ENCODE measurements at places on chromosomes 13 and 19.
A peak's percentile ranks its signal among the peaks of the same experiment; 100 is the strongest.

GRCh38 chr13:45349438-45349837 lies 8.5 kb upstream of the TPT1 start:
- no peak for DNase-seq

DNA sequence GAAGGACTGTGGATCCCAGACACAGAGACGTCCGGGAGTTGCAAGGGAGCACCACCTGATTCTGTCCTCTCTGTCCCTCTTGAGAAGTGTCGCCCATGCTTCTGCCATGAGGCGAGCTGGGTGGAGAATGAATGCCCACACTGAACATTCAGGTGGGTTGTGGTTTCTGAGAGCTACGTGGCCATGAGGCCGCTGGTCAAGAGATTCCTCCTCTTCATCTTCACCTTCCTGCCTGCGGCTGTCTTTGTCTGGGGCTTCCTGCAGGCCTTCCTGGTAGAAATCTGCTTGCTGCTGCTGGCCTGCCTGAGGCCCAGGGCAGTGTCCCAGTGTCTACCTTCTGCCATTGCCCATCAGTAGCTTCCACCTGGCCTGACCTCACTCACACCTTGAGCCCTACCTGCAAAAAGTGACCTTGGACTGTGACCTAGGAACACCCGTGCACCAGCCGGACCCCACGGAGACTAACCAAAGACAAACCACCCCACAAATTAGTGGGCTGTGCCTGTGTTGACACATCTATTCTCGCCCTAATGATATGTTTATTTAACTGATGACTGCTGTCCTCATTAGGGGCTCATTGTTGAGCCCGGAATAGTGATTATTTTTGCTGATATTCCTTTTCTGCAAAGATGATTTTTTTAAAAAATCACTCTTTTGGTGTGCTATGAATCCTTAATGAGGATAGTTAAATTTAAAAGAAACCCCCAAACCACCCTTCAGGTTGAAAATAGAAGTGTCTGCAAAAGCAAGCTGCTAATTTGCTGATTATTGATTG lies 38.7 kb upstream of the ZNF536 start:
- DNase-seq: no peak

DNA sequence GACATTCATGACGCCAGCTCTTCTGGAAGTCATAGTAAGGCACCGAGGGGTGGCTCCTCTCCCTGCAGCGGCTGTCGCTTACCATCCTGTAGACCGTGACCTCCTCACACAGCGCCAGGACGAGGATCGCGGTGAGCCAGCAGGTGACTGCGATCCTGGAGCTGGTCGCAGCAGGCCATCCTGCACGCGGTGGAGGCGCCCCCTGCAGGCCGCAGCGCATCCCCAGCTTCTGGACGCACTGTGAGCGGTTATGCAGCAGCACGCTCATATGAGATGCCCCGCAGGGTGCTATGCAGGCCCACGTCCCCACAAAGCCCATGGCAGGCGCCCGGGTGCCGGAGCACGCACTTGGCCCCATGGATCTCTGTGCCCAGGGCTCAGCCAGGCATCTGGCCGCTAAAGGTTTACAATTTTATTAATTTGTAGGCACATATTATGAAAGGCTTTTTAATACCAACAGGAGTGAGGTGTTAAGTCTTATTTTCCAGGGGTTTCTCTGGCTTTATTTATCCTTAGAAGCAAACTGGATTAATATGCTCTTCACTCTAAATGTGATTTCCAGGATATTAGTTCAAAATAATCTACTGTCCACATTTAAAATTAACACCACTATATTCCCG lies 35.6 kb upstream of the PSPC1 start:
- DNase-seq: no peak

- DNase-seq: peak; percentile 43
Observed at GRCh38 chr13:110070511-110071120, 236.3 kb downstream of the COL4A1 start.

DNA sequence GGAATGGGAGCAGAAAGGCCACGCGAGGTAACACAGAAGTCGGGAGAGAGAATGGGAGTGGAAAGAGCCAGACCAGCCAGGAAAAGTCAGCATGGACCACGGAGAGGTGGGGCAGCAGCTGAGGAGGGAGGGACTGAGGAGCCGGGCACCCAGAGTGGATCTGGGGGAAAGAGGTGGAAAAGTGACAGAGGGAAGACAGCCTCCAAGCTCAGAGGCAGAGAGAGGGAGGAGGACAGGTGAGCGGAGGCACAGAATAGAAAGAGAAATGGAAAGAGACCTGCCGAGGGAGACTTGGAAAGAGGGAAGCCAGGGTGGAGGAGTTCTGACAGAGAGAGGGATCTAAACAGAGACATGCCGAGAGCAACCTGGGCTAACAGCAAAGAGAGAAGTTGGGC lies 1.6 kb downstream of the GRIK5 start:
- no peak for DNase-seq

DNA sequence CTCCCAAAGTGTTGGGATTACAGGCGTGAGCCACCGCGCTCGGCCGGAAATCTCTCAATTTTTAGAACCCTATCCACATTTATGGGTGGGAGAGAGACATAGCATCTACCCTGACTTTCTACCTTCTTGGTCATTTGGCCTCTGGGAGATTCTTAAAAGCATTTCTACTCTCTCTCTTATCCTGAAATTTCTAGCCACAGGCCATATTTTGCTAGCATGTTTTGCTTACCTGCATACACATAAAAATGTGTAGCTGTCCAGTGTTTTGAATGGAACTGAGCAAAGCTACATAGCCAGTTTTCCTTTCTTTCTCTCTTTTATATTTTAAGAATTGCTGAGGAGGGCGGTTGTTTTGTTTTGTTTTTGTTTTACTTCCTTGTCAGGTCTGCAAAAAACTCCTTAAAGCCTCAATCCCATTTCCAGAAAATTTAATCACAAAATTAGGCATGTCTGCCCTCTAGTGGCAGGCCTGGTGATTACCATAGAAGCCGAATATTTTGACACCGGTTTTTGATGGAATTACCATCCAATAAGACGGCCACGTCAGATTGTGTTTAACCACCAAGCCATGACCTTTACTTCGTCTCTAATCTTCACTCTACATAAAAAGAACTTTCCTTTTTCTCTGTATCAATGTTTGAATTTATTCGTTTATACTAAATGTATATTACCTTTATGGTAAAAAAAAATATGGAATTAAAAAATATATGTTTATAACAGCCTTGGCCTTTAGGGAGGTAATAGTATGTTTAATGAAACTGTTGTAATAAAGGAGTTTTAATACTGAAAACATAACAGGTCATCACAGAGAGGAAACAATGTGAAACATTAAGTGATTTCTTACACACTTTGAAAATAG lies 34.4 kb upstream of the OXGR1 start:
- DNase-seq: peak; percentile 24

GRCh38 chr19:10503002-10503789 lies at the start of gene KEAP1:
Gene KEAP1, minus strand, starts transcription at chr19:10503356. Its CDS starts 3,323 bp downstream, at chr19:10500033.
- no peak for DNase-seq

DNA sequence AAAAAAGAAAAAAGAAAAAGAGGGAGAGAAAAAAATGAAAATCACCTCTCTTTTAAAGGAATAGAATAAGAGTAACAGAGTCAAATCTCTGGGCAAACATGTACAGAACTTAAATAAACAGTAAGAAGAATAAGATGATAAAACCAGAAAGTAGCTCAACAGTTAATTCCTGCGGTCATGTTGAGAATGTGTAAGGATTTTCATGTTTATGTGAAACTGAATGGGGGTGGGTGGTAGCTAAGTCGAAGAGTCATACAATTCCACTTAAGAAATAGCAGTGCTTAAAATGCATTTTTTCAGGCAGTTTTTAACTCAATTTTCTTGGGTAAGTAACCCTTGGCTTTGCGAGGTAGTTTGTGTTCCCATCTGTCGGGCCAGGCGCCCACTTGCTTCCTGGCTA lies 60.9 kb downstream of the PEX11G start:
- no peak for DNase-seq

GRCh38 chr13:102326381-102327118 lies 75.3 kb downstream of the FGF14 start:
- no peak for DNase-seq

- no peak for DNase-seq
Observed at GRCh38 chr13:53382008-53382407, 353.4 kb downstream of the OLFM4 start.

DNA sequence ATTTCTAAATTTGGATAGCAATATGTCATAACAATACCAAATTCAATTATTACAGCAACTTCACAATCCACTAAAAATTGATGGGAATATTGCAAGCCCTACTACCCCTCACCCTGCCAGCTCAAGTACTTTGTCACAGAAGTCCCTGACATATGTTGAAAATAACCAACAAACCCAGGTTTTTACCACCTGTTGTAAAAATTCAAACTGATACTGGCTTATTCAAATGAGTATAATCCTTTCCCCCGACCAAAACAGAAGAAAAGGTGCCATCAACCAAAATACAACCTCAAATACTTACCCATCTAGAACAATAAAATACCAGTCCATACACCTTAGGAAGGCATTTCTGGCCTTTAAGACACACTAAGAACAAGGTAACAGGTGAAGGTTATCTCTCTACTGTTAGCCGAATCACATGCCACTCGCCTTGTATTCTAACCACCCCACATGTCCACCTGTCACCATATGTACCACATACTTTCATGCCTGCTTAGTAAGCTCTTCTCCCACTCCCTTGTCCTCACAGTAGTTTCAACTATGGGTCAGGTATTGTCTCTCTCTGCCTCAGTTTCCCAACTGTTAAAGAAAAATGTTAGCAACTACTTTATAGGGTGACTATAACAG lies 53.1 kb downstream of the USP12 start:
- DNase-seq: no peak

DNA sequence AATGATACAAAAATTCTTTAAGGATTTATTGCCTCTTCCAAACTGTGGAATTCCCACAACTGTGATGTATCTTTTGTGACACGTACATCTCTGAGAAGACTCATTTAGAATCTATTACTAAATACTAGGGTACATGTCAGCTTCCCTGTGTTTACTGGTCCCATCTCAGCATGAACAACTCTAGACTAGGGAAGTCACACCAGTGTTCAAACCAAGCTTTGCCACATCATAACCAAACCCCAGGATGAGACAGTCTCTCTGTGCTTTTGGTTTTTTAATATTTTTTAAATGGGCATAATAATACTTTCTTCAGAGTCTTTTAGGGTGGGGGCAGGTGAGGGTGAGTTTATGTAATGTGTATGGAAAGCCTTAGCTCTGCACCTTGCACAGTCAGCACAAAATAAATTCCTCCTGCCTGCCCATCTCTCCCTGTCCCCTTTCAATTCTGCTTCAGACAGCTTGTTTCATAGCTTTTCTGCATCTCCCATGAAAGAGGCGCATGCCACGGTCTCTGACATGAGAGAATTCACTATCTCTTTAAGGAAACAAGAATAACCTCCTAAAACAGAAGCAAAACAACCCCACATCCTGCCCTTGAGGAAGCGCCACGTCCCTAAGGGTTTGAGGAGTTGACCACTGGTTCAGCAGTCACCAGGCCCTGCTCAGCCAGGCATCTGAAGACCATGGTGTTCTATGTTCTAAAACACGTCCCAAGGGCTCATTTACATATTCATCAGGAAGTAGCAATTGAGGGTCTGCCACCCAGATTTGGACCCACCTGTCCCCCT lies 174.5 kb downstream of the USP12 start:
- no peak for DNase-seq

DNA sequence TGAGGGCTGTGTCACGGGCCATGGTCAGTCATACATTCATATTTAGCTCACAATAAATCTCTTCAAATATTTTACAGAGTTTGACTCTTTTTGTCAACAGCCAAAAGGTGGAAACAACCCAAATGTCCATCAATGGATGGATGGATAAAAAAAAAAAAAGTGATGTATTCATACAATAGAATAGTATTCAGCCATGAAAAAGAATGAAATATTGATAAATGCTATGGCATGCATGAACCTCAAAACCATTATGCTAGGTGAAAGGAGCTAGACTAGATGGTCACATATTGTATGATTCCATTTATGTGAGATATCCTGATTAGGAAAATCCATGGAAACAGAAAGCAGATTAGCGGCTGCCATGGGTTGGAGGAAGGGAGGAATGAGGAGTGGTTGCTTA lies 16.2 kb downstream of the ADGRE2 start:
- no peak for DNase-seq

DNA sequence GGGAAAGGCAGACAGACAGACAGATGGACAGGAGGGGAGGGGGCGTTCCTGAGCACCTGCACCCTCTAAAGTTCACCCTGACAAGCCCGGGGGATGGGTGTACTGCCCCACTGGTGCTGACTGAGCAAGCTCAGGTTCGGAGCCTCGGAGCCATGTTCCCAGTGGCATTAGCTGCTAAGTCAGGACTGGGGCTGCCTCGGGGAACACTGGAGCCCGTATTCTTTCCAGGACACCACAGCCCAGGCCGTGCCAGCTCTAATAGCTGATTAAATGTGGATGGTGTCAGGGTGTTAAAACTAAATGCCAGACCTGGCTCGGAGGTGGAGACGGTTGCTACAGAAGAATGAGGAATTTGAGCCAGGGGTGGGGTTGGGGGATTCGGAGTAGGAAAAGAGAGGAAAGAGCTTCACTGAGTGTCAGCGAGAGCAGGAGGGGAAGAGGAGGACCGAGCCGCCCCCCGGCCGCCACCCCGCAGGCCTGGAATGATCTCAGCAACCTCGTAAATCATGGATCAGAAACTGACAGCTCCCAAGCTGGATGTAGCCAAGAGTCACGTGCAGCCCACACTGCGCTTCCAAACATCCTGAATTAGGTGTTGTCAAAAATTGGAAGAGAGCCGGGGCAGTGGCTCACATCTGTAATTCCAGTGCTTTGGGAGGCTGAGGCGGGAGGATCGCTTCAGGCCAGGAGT lies 10.4 kb downstream of the MAP2K2 start:
- no peak for DNase-seq

DNA sequence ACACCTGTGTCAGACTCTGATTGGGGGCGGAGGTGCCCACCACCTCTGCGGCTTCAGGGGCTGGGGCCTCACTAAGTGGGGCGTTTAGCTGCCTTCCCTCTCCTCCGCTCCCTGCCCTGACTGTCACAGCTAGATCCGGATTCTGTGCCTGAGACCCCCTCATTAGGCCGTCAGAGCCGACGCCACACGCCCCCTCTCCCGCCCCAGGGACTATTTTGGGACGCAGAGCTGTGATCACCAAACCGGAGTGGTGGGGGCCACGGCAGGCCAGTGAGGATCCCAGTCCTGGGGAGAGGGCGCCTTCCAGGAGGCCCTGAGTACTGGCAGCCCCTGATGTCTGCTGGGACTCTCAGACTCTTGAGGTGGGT lies 762 bp downstream of the KANK3 start:
- no peak for DNase-seq

GRCh38 chr19:40006273-40006691 lies 9.4 kb downstream of the ZNF546 start:
- peak; percentile 55 for DNase-seq

- no peak for DNase-seq
Observed at GRCh38 chr19:47509973-47510372, 4.9 kb downstream of the NAPA start.

DNA sequence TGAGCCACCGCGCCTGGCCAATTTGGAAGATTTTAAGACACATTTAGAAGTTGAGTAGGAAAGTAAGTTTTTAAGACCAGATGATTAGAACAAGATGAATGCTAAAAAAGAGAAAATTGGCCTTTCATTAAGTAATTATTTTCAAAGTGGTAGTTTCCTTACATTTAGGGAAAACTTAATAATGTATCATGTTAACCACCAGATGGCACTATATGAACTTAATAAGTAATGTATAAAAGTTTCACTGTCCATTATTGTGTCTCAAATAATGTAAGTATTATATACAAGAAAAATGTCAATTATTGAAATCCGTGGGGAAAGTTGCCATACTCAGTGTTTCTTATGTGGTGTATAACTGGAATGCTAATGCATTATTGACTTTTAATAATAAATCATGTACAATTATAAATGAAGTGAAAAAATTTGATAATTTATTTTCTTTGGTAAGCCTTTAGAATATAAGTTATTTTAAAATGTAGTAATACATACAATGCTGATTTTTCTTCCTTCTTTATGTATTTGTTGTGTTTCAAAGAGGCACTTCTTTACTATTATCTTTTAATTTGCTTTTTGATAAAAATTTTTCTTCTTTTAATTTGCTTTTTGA lies 29.2 kb downstream of the COG6 start:
- DNase-seq: peak; percentile 26

All from astrocyte of the cerebellum (primary cell).